ENCODE measurements at places on chromosomes 16 and 17.

DNA sequence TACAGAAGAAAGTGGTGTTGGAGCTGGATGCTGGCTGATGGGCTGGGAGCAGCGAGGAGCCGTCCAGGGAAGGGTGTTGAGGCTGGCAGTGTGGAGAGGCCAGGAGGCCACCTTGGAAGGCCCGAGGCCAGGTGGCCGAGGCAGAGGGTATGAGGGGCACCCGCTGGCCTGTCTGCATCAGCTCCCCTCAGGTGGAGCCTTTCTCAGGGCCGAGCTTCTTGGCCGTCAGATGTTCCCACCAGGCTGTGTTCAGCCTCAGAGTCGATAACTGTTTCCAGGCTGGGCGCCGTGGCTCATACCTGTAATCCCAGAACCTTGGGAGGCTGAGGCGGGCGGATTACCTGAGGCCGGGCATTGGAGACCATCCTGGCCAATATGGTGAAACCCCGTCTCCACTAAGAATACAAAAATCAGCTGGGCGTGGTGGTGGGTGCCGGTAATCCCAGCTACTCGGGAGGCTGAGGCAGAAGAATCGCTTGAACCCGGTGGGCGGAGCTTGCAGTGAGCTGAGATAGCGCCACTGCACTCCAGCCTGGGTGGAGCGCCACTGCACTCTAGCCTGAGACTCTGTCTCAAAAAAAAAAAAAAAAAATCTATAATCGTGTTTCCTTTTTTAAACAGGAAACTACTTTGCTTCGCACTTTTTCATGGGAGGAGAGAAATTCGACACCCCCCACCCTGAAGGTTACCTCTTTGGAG is 25.3 kb downstream of the MGRN1 start:
- DNase-seq, result no peak

- DNase-seq, result no peak
These were observed 21.1 kb downstream of the COX11 start for GRCh38 chr17:54947396-54947795.

GRCh38 chr16:27220527-27220926 is 17.2 kb downstream of the KDM8 start:
- DNase-seq, result no peak

DNA sequence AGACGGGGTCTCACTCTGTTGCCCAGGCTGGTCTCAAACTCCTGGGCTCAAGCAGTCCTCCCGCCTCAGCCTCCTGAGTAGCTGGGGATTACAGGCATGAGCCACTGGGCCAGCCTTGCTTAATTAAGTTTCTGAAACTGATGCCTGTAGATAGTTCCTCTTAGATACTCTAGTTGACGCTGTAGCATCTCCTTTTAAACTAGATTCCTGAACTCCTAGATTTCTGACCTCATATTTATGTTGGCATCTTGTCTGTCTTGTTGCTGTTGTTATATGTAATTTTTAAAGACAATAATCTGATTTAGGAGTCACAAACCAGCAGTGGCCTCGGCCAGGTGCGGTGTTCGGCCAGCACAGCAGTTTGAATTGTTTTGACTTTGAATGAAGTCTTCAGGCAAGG is 37.5 kb downstream of the DHRS7B start:
- no peak for DNase-seq

DNA sequence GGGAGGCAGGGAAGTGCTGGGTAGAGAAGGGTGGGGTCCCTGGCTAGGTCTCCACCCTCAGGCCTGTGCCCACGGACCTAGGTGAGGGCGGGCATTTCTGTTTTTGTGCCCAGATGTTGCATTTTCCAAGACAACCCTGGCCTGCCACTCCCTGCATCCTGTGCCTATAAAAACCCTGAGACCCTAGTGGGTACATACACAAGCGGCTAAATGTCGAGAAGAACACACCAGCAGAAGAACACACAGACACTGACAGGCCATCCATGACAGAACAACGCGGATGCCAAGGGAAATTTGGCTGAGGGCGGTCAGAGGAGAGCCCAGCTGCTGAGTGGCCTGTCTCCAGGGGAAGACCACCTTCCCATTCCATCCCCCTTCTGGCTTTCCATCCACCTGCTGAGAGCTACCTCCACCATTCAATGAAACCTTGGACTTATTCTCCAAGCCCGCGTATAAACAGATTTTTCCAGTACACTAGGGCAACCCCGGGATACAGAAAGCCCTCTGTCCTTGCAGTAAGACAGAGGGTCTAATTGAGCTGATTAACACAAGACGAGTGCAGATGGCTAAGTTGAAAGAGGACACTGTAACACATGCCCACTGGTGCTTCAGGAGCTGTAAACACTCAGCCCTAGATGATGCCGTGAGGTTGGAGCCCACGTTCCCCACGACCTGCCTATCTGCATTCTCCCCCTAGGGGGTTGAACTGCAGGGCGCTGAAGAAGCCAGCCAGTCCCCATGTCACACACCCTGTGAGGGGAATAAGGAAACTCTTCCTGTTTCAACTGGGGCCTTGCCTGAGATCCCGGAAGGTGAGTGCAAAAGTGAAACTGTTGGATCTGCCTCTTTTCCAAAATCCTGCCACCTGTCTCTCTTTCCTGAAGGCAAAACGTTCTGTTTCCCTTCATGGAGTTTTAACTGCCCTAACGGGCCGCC is 147.2 kb upstream of the COX10 start:
- DNase-seq, result no peak

DNA sequence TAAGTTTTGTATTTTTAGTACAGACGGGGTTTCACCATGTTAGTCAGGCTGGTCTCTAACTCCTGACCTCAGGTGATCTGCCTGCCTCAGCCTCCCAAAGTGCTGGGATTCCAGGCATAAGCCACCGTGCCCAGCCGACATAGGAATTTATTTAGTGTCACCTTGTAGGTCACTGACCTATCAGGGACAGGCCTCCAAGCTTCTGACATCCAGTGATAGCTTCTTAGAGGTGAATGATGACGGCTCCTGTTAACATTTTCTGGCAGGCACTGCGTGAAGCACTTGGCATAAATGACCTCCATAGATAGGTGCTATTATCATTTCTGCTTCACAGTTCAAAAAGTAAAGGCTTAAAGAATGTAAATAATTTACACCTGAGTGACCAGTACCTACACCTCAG is 71.6 kb downstream of the RBFOX1 start:
- no peak for DNase-seq

DNA sequence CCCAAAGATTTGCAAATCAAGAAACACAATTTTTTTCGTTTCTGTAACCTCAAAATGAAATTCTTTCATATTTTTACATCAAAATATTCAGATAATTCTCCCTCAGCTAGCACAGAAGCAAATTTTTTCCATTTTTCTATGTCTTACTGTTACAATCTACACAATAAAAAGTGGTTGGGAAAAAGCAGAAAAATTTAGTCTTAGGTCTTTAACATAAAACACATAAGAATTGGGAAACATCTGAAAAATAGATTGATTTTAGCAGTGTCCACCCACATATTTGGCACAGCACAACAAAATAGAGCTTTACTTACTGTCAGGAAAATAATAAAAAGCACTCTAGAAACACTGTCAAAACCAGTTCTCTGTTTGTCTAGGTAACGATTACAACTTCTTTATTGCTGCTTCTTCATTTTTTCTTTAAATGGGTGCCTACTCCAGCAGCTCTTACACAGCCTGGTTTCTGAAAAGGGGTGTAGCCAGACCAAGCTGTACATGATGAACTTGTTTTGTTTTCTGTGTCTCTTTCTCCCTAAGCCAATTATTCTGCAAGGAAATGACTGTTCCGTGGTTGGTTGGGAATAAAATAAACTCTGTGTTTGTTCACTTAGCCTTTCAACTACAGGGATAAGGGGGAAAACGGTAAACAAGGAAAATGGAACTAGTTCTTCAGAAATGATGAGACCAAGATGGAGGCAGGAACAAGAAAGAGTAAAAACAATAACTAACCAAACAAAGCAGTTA is at the start of gene ABCA6:
Gene ABCA6 (minus strand): TSS at position 465 of the 744 bp plus-strand sequence. CDS start 1,192 bp downstream, outside the sequence.
- DNase-seq, result no peak

- peak; percentile 69 for DNase-seq
These were observed 1.7 kb downstream of the HS3ST3B1 start for GRCh38 chr17:14302431-14303099.

DNA sequence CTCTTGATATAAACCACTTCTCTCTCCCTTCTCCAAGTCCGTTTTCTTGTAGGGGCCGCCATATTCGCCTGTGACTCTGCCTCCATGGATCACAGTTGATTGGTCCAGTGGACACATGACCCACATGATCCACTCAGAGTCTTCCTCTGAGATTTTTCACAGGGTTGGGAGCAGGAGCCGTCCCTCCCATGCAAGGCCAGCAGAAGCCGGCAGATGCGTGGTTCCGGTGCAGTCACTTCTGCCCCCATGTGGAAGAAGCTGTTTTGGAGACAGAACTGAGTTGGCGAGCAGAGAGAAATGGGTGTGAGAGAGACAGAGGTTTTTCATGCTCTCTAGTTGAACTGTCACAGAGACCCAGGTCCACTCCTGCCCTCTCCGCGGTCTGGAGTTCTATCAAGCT is 83.3 kb downstream of the C16orf95 start:
- DNase-seq, result no peak

GRCh38 chr17:35923609-35924114 is 6.9 kb downstream of the RDM1 start:
- DNase-seq, result no peak

GRCh38 chr17:55702150-55702549 is 20.5 kb downstream of the TMEM100 start:
- no peak for DNase-seq

DNA sequence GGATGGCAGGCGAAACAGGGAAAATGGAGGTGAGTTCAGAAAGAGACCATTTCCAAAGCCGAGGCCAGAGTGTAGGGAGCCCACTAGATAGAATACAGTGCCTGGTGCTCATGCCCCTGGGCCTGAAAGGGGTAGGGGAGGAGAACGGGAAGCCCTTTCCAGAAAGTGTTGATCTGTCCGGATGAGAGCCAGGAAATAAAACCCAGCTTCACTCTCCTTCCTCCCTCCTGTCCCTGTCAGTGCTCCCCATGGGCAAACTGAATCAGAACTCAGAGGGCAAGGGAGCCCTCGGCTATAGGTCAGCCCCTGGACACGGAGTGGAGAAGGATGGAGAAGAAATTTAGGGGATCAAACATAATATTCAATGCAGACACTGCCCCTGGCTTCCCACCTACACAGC is 57.7 kb upstream of the RPL38 start:
- DNase-seq, result no peak

DNA sequence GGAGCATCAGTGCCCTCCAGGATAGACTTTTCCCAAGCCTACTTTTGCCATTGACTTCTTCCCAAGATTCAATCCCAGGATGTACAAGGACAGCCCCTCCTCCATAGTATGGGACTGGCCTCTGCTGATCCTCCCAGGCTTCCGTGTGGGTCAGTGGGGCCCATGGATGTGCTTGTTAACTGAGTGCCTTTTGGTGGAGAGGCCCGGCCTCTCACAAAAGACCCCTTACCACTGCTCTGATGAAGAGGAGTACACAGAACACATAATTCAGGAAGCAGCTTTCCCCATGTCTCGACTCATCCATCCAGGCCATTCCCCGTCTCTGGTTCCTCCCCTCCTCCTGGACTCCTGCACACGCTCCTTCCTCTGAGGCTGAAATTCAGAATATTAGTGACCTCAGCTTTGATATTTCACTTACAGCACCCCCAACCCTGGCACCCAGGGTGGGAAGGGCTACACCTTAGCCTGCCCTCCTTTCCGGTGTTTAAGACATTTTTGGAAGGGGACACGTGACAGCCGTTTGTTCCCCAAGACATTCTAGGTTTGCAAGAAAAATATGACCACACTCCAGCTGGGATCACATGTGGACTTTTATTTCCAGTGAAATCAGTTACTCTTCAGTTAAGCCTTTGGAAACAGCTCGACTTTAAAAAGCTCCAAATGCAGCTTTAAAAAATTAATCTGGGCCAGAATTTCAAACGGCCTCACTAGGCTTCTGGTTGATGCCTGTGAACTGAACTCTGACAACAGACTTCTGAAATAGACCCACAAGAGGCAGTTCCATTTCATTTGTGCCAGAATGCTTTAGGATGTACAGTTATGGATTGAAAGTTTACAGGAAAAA is 9.7 kb upstream of the CYLD start:
- DNase-seq, result no peak

DNA sequence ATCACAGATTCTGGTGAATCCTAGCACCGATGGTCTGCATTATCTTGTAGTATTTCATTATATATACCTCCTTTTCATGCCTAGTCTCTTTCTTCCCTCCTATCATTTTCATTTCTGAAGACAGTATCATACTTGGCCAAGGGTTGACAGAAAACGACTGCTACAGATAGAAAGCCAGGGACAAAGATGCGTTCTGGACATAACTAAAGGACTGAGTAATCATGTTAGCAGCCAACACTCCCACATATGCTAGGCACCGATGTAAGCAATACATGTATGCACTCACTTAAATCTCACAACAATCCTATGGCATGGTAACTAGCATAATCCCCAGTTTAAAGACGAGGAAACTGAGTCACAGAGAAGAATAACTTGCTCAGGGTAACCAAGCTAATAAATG is 22.9 kb downstream of the RDM1 start:
- DNase-seq, result no peak

GRCh38 chr17:68460715-68461114 is 3.4 kb upstream of the WIPI1 start:
- DNase-seq, result no peak

DNA sequence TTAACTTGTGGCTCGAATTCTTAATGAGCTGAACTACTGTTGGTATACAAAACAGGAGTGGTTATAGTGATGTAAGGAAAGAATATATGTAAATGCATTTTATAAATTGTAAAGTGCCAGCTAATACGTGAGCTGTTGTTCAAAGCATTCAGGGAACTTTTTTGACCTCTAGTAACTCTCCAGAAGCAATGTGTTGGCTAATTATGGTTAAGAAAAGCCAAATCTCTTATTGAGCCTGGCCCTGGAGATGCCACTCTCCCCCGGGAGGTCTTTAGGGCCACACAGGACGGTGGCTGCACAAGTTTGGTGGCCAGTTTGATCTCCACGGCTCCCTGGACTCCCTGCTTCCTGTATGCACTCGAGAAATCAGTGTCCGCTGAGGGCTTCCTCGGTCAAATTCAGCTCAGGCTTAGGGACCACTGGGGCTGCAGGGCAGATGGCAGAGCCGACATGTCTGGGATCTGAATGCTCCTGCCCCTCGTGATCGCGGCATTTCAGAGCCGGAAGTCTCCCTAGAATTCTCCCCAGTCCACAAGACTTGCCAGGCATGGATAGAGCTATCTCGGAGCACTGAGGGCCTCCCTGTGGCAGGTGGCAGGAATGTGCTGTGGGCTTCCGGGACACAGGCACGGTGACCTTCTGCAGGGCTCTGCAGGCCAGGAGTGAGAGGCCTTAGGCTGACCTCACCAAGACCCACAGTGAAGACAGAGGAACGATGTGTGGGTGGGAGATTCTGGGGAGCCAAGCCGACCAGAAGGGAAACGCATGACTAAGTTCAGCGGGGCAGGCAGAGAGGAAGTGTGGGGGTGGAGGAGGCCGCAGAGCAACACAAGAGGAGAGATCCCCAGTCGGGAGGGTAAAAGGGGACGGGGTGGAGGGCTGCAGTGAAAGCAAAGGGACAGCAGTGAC is 18.6 kb upstream of the PITPNM3 start:
- no peak for DNase-seq

GRCh38 chr17:4899341-4900230 is at the start of gene C17orf107:
Gene C17orf107, plus strand, starts transcription at chr17:4899536. Its CDS starts 227 bp downstream, at chr17:4899763.
- DNase-seq, result peak; percentile 87
